Endodermal cell (in vitro differentiated cells): ENCODE measurements at places on chromosomes 1 and 21.

DNA sequence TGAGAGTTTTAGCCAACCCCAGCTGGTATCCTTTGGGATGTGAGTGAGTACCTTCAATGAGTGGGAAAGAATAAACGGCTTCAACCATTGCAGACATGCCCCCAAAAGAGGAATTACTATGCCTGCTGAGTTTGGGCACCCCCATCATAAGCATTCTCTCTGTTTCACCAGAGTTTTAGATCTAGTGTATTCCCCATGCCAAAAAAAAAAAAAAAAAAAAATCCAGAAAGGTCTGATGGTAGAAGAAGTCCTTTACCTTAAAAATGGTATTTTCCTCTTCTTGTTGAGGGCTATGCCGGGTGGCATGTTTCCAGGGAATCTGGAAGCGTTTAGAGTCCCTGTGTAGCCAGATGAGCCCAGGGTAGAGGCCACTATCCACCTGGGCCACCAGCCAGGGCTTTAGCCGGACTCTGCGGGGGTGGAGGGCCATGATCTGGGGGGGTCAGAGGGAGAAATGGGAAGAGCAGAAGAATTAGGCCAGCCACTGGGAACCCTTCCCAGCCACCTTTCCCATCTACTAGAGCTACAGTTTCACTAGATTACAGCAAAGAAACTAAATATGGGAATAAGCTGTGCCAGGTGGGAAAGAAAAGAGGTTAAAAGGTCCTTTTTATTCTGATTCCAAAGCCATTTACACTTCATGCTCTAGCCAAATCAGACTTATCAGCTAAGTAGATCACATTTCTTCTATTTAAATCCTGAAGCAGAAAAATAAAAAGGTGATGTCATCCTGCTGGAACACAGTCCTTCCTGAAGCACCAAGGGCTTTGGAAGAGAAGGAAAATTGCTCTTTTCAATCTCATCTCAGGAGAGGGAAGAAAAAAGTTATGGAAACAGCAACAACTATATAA, 4.7 kb downstream of the IRF6 start:
- H3K4me3 ChIP-seq: no peak overlapping the region
- no peaks in the 10 kb centered on the region for H3K36me3 ChIP-seq
- peaks cover 2% of the 10 kb centered on the region for H3K4me1 ChIP-seq
- H3K27ac ChIP-seq: no peak overlapping the region
- peaks cover 43% of the 10 kb centered on the region for H3K27me3 ChIP-seq
- DNase-seq: no peak

DNA sequence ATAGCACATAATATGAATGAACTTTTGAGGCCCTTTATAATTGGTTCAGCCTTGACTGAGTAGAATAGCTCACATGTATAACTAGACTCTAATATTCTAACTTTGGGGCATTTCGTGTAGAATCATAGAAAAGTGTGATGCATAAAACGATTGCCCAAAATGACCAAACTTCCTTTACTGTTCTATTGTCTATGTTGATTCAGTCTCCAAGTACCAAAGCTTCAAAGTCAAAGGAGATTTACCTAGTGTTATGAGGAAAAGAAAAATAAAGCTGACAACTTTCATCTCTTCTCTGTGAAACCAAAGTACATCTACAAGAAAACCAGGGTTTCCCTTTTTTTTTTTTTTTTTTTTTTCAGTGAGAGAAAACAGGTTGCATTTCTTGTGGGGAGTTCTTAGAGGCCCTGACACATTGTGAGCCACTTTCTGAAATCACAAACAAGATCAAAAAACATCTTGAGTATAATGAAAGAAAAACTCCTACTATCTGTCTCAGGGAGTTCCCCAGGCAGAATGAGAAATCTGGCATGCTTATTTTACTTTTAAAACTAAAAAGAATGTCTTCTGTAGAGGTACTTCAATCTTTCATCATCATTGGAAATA, 183.4 kb downstream of the TNFSF18 start:
- no peak overlapping the region for H3K4me3 ChIP-seq
- no peak for DNase-seq
- no peaks in the 10 kb centered on the region for H3K27me3 ChIP-seq
- no peaks in the 10 kb centered on the region for H3K4me1 ChIP-seq
- no peaks in the 10 kb centered on the region for H3K36me3 ChIP-seq

DNA sequence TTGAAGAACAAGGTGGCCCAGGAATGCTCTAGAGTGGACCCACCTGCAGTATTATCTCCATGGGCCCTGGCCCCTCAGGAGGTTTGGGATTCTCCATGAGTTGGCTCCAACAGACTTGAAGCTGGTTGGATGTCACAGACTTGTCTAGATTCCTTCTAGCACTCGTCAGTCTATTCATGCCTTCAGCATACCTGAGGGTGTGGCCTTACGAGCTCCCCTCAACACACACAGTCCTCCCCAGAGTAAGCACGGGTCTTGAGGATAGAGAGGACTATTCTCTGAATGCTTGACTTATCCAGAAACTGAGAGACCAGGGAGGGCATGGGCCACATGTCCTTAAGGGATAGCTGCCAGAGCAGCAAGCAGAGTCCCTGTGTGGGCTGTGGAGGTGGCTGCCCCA, 45.9 kb upstream of the COL6A1 start:
- no peaks in the 10 kb centered on the region for H3K36me3 ChIP-seq
- H3K4me3 ChIP-seq: no peak overlapping the region
- no peaks in the 10 kb centered on the region for H3K27me3 ChIP-seq
- no peaks in the 10 kb centered on the region for H3K4me1 ChIP-seq
- DNase-seq: no peak
- H3K27ac ChIP-seq: no peak overlapping the region

- no peak overlapping the region for H3K27ac ChIP-seq
- DNase-seq: no peak
- H3K4me1 ChIP-seq: peaks cover 28% of the 10 kb centered on the region
- peak overlapping the region; percentile 43 for H3K4me3 ChIP-seq
- no peaks in the 10 kb centered on the region for H3K27me3 ChIP-seq
These were observed 34.9 kb upstream of the ESRRG start for GRCh38 chr1:216758161-216758560.

DNA sequence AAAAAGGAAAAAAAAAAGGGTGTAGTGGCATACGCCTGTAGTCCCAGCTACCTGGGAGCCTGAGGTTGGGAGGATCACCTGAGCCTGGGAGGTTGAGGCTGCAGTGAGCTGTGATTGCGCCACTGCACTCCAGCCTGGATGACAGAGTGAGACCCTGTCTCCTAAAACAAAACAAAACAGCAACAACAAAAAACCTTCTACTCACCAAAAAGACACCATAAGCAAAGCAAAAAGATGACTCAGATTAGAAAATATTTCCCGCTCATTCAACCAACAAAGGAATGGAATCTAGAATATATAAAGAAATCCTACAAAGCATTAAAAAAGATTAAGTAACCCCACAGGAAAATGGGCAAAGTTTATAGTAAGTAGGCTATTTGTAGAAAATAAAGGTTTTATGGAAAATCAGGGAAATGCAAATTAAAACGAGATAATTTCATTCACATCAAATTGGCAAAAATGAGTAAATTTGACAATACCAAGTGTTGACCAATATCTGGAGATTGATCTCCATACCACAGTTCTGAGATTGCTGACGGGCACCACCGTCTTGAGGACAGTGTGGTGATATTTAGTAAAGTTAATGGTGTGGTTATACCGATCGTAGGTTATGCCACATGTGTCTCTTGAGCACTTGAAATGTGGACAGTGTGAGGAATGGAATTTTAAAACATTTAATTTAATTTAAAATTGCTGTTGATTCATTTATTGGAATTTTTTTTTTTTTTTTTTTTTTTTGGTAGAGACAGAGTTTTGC, 54.0 kb downstream of the PIK3CD start:
- no peaks in the 10 kb centered on the region for H3K27me3 ChIP-seq
- no peaks in the 10 kb centered on the region for H3K36me3 ChIP-seq
- DNase-seq: no peak
- no peak overlapping the region for H3K4me3 ChIP-seq

DNA sequence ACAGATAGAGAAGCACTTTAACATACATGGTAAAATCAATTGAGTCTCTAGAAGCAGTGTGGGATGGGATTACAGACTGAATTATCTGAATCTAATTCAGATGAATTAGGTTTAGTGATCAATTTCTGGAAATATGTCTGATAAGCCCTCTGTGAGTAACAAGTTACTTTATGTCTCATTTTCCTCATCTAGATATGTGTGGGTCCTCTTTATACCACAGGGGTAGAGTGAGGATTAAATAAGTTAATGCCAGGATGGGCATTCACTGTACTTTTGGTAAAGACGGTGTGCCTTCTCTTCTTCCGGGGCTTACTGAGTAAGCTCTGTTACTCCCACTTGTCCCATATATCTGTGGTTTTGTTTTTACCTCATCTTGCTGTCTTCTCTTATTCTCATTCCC, 225.8 kb downstream of the RYR2 start:
- no peak overlapping the region for H3K4me3 ChIP-seq
- H3K36me3 ChIP-seq: no peaks in the 10 kb centered on the region
- no peaks in the 10 kb centered on the region for H3K4me1 ChIP-seq
- no peak for DNase-seq

DNA sequence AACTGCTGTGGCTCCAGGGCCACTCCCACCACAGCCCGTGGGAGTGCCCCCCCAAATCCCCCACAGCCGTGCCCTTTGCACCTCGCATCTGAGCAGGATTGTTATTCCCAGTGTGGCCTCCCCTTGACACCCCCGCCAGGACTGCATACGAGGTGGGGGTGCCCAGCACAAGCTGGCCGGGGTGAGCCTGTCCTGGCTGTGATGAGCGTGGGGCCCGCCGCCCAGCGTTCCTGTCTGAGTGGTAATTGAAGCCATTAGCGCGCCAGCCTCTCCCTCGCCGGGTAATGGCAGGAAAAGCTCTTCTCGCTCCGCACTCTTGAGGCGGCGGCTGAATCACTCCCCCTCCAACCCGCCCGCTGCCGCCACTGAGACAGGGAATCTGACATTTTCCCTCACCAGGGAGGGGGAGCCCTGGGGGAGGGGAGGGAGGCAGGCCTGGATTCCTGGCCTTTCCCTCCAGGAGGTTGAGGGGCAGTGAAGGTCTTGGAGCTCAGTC, 27.7 kb downstream of the PTPRF start:
- H3K27ac ChIP-seq: peak overlapping the region; percentile 21
- no peak overlapping the region for H3K4me3 ChIP-seq
- peaks cover 5% of the 10 kb centered on the region for H3K4me1 ChIP-seq
- peaks cover 32% of the 10 kb centered on the region for H3K36me3 ChIP-seq
- DNase-seq: peak; percentile 85
- no peaks in the 10 kb centered on the region for H3K27me3 ChIP-seq

GRCh38 chr21:31042080-31042464, 3.8 kb upstream of the KRTAP19-8 start:
- no peaks in the 10 kb centered on the region for H3K36me3 ChIP-seq
- H3K4me3 ChIP-seq: no peak overlapping the region
- no peaks in the 10 kb centered on the region for H3K27me3 ChIP-seq
- DNase-seq: no peak

DNA sequence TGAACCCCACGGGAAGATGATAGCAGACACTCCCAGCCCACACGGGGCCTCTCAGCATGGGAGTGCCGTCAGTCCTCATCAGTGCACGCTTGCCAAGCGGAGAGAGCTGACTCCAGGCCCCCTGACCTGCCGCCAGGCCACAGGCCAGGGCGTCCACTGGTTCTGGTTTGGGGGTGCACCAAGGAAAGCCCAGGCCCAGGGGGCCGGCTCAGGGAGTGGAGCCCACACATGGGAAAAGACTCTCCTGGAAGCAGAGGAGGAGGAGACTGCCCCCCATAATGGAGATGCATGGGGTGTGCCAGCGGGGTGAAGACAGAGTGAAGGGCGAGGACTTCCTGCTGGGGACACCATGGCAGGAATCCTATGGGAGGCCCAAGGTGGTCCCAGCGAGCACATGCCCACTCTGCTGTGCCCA, 6.4 kb downstream of the TRIM11 start:
- H3K4me3 ChIP-seq: no peak overlapping the region
- peaks cover 47% of the 10 kb centered on the region for H3K36me3 ChIP-seq
- no peak overlapping the region for H3K27ac ChIP-seq
- H3K27me3 ChIP-seq: no peaks in the 10 kb centered on the region

DNA sequence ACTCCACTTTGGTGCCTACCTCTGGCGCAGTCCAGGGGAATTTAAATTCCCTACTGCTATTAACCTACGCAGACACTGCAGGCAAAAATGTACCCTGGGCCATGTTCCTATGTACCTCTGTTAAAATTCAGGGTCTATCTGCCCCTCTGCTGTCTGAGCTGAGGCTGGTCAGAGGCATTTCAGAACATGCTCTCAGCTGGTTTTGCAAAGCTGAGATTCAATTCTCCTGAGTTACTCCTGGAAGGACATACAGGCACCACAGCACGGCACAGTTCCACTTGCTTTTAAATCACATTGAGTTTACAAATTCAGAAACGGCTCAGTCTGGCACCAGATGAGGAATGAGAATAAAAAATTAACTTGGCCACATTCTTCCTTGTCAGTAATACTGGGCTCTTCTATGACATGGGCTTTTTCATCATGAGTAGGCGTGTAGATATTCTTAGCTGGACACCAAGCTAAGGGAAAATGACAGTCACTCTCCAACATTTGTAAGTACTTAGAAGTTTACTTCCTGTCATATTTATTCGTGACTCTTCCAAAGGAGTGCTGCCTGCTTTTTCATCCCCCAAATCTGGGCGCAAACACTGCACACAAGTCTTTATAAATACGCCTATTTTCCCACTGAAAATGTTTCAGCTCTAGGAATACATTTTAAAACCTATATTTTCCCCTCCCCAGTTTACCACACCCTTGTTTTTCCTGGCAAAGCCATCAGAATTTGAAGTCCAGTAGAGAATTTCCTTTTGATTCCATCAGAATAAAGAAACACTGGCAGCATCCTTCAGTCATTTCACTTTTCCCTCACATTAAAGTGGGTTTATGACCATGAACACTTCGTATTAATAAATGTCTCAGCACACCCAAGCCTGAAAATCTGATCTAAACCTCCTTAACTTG, 1.9 kb downstream of the C1orf198 start:
- H3K36me3 ChIP-seq: peaks cover 8% of the 10 kb centered on the region
- H3K27ac ChIP-seq: no peak overlapping the region
- no peaks in the 10 kb centered on the region for H3K27me3 ChIP-seq
- no peaks in the 10 kb centered on the region for H3K4me1 ChIP-seq
- H3K4me3 ChIP-seq: peak overlapping the region; percentile 97
- DNase-seq: no peak

DNA sequence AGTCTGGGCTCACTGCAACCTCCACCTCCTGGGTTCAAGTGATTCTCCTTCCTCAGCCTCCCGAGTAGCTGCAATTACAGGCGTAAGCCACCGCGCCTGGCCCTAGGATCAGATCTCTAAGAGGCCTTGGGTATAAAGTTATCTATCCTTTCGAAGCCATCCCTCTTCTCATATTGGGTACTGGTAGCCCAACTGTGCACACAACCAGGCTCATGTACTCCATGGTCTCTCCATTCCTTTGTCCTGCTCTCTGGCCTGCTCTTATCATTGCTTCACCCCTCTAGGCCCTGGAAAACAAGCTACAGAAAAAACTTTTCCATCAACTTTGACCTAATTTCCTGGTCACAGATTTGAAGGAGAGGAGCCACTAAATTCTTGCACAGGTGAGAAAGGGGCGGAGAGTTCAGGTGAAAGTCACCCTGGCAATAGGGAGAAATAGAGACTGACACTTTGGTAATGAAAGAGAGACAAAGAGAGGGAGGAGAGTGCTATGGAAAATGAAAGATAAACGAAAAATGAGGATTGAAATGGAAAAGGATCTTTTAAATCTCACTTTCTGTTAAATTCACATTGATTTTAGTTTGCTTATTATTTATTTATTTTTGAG, 6.0 kb downstream of the TXNIP start:
- H3K4me1 ChIP-seq: peaks cover 1% of the 10 kb centered on the region
- peaks cover 6% of the 10 kb centered on the region for H3K36me3 ChIP-seq
- no peak overlapping the region for H3K27ac ChIP-seq

GRCh38 chr21:31278511-31279130, 65.4 kb downstream of the TIAM1 start:
- H3K27ac ChIP-seq: no peak overlapping the region
- no peak overlapping the region for H3K4me3 ChIP-seq
- H3K36me3 ChIP-seq: no peaks in the 10 kb centered on the region
- H3K27me3 ChIP-seq: no peaks in the 10 kb centered on the region
